HAP-1 (cell line): ENCODE measurements at places on chromosomes 2 and 18.

DNA sequence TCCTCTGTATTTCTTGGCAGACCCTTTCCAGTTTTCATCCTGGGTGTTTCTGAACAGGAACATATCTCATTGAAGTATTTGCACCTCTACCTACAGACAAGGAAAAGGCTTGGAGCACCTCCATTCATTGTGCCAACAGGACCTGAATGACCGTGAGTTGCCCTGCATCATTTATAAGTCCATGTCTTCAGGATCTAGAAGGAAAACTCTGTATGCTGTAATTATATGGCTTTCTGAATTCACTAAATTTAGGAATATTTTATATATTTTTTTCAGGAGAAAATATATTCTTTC lies 402.3 kb upstream of the SLC14A2 start:
- no peak for DNase-seq

- DNase-seq, result peak; percentile 42
These were observed 26.0 kb upstream of the NMI start for GRCh38 chr2:151315381-151315903.

DNA sequence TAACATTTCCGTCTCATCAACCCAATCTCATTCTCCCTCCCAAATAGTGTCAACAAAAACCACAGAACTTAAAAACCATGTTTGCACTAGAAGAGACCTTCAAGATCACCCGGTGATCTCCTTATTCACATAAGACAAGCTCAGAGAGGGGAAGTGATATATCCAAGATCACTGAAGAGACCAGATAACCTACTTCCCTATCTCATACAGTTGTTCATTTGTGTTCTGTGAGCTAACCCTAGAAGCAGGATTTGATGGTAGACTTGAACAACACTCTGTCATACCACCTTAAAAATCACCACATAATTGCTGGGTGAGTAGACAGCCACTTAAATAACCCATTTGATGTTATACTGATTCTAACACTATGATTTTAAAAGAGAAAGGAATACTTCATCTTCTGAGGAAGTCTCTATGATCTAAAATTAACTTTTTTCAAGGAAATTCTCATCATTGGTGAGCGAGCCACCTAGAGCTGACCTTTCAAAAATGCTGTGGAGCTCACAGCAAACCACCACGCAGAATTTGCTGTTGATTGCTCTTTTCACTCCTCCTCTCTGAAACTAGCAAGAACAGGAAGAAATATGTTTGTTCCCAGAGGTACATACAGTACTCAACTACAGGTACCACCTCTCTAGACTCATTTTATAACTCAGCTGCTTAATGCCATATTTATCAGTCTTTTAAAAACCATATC lies 15.1 kb downstream of the AAK1 start:
- no peak for DNase-seq

DNA sequence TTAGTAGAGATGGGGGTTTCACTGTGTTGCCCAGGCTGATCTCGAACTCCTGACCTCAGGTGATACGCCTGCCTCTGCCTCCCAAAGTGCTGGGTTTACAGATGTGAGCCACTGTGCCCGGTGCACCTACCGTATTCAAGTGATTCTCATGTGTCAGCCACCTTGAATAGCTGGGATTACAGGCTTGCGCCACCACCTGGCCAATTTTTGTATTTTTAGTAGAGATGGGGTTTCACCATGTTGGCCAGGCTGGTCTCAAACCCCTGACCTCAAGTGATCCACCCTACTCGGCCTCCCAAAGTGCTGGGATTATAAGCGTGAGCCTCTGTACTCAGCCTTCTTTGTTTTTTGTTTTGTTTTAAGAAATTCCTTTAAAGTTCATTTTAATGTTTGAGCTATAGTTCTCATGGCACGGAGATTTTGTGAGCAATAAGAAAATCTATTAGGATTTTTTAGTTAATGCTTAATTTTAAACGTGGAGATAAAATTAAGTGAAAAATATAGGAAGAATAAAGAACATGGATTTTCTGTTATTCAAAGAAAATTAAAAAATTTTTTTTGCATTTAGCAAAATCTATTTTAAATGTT lies 242.6 kb downstream of the PHLPP1 start:
- DNase-seq, result peak; percentile 71

DNA sequence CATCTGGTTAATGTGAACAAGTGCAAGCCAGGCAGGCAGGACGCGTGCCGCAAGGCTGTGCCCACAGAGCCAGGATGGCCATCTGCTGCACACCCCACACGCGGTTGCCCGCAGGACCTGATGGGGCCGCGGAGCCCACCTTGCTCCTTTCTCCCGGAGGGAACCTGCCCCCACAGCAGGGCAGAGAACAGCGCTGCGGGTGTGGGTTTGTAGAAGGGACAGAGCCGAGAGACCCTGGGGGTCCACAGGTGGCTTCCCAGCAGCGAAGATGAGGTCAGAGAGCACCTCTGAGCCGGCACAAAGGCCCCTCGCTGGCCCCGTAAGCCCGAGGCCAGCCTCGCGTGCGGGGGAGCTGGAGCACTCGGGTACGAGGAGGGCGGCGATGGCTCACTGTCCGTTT lies 460.8 kb upstream of the SALL3 start:
- DNase-seq, result no peak

DNA sequence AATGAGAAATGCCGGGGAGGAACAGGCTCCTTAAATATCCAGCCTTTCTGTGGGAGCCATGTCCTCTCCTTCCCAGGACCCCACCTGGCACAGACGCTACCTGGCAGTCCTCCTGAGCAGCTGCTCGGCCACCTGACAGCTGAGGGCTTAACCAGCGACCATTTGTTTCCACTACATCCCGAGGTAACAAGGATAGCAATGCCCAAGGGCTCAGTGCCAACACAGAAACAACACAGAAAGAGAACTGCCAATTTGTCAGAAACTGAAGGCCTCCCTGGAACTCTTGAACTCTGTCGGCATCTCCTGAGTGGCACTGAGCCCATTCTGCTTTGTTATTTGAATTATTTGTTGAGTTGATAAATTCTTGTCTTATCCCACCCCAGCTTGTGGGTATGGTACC lies 122.2 kb upstream of the ARHGAP28 start:
- no peak for DNase-seq

DNA sequence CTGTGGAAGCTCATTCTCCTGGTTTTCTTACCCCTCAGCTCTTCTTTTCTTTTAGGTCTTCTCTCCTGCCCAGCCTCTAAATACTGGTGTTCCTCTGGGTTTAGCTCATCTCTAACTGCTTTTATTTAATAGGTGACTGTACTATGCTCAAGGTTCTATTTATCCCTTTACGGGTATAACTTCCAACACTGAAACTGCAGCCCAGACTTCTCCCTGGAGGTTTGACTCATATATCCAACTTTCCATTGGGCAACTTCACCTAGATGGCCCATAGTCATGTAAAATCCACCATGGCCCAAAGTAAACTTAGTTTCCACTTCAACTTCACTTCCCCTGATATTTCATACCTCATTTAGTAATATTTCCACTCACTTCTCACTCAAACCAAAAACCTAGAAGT lies 273.1 kb downstream of the PLCL1 start:
- no peak for DNase-seq

GRCh38 chr2:216082805-216083204 lies 1.1 kb downstream of the TMEM169 start:
- DNase-seq, result no peak

GRCh38 chr18:11947214-11948191 lies 33.8 kb upstream of the IMPA2 start:
- peak; percentile 89 for DNase-seq

DNA sequence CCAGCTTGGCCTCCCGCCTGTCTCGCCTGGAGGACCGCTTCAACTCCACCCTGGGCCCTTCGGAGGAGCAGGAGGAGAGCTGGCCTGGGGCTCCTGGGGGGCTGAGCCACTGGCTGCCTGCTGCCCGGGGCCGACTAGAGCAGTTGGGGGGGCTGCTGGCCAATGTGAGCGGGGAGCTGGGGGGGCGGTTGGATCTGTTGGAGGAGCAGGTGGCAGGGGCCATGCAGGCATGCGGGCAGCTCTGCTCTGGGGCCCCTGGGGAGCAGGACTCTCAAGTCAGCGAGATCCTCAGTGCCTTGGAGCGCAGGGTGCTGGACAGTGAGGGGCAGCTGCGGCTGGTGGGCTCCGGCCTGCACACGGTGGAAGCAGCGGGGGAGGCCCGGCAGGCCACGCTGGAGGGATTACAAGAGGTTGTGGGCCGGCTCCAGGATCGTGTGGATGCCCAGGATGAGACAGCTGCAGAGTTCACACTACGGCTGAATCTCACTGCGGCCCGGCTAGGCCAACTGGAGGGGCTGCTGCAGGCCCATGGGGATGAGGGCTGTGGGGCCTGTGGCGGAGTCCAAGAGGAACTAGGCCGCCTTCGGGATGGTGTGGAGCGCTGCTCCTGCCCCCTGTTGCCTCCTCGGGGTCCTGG lies 3.7 kb upstream of the KHK start:
- no peak for DNase-seq

- DNase-seq, result no peak
These were observed 66.5 kb upstream of the THUMPD2 start for GRCh38 chr2:39845460-39846146.

GRCh38 chr2:234496055-234496834 lies 636 bp downstream of the ARL4C start:
- peak; percentile 42 for DNase-seq

- DNase-seq, result no peak
These were observed 20.3 kb upstream of the RBBP8 start for GRCh38 chr18:22912835-22913234.

- DNase-seq, result no peak
These were observed 63.0 kb upstream of the SPRED2 start for GRCh38 chr2:65495251-65495877.

- DNase-seq, result no peak
These were observed 113.0 kb downstream of the MEP1B start for GRCh38 chr18:32302806-32303205.

DNA sequence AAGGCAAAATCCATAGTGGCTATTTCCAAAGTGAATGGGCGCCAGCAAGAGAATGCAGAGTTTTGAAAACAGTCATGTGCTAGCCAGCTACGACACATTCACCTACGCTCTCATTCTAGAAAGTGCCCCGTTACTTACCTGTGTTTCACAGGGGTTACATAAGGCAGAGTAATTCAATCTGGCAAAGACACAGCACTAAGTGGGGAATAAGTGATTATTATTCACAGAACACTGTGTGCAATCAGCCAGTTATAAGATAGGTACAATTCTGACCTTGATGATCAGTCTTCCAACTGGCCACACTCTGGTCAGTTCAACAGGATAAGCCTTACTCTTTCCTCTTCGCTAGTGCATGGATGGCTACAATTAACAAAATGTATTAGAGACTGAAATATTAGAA lies 105.8 kb downstream of the CABYR start:
- no peak for DNase-seq

GRCh38 chr2:201558232-201558631 lies 85.1 kb downstream of the TMEM237 start:
- DNase-seq, result no peak

GRCh38 chr2:176473177-176473576 lies 203.9 kb downstream of the MTX2 start:
- no peak for DNase-seq

- no peak for DNase-seq
These were observed 13.5 kb upstream of the REL start for GRCh38 chr2:60867848-60868247.
